HFFc6 (cell line): ENCODE measurements at places on chromosomes 16 and 17. TPM values are rescaled to one million over a fixed set of nuclear protein-coding genes. Genes with fewer than 3 reads are reported as not detected.

- no peak overlapping the region for H3K27ac ChIP-seq
- no peak for DNase-seq
- no peaks in the 10 kb centered on the region; the same call in none of the 2 replicates for H3K27me3 ChIP-seq
Observed at GRCh38 chr16:15539197-15539596, 103.8 kb downstream of the MARF1 start.

DNA sequence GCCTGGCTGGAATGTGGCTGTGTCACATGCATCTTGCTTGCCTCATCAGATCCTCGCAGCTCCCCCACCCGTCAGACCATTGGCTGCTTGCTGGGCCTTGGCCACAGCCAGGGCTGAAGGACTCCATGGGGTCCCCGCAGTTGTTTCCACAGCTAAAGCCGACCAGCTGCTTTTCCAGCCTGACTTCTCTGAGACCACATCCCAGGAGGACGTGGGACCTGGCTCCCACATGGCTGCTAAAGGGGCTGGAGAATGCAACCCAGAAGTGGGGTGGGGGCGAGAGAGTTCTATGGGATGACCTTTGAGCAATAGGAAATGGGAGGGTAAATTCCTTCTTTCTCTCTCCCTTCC lies 193.8 kb downstream of the RAB11FIP4 start:
- DNase-seq: no peak
- H3K27ac ChIP-seq: no peak overlapping the region
- peaks cover 54% of the 10 kb centered on the region for H3K36me3 ChIP-seq

- H3K4me1 ChIP-seq: peaks cover 21% of the 10 kb centered on the region
- no peak for DNase-seq
- peak overlapping the region; percentile 31 for H3K4me3 ChIP-seq
- H3K27ac ChIP-seq: peak overlapping the region; percentile 42; the same call in 1 of the 2 replicates
- peaks cover 4% of the 10 kb centered on the region for H3K36me3 ChIP-seq
Observed at GRCh38 chr16:22684574-22685458, 129.1 kb upstream of the HS3ST2 start.

Gene KRTAP3-1
- 3.9 to 10.2 TPM (median 4.3 TPM) in 3 replicates for total RNA-seq

Gene SLFN14
- total RNA-seq: not detected in 3 replicates

Gene GUCY2D
- not detected in 3 replicates for total RNA-seq
